Caudate nucleus (tissue), 63 donors: ENCODE measurements at places on chromosomes 12 and 14.

DNA sequence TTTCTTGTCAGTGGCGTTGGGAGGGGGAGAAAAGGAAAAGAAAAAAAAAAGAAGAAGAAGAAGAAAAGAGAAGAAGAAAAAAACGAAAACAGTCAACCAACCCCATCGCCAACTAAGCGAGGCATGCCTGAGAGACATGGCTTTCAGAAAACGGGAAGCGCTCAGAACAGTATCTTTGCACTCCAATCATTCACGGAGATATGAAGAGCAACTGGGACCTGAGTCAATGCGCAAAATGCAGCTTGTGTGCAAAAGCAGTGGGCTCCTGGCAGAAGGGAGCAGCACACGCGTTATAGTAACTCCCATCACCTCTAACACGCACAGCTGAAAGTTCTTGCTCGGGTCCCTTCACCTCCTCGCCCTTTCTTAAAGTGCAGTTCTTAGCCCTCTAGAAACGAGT lies 1.9 kb downstream of the ASCL1 start:
- no peak for DNase-seq

DNA sequence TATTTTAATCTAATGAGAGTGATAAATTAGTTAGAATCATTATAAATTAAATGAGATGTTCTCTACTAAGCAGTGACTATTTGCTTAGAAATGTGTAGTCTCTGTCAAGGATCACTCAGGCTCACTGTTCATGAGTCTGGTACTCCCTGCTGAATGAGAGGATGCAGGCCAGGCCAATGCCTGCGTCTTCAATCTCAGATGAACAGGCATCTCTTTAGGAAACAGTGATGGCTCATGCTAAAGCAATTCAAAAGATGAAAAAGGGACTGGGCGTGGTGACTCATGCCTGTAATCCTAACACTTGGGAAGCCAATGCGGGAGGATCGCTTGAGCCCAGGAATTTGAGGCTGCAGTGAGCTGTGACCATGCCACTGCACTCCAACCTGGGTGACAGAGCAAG lies 106.8 kb downstream of the ZFC3H1 start:
- DNase-seq = no peak

DNA sequence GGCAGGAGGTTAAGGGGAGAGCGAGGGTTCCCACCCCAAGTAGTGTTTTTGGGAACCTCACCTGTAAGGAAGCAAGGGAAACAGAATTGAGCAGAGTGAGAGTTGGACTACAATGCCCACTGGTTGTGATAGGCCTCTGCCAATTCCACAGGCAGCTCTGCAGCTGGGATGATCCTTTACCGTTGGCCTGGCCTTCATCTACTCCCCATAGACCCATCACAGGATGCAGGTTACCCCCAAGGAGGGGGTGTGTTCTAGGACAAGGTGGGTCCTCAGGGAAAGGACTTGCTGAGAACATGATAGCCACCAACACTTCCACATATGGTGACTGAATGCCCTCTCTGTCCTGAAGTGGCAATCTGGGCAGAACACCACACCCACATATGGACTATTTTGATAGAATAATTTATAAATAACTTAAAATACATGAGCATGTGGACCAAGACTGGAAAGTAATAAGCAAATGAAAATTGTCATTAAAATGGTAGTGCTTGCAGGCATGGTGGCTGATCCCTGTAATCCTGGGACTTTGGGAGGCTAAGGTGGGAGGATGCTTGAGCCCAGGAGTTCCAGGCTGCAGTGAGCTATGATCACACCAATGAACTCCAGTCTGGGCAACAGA lies 8.4 kb downstream of the PHLDA1 start:
- DNase-seq = no peak

DNA sequence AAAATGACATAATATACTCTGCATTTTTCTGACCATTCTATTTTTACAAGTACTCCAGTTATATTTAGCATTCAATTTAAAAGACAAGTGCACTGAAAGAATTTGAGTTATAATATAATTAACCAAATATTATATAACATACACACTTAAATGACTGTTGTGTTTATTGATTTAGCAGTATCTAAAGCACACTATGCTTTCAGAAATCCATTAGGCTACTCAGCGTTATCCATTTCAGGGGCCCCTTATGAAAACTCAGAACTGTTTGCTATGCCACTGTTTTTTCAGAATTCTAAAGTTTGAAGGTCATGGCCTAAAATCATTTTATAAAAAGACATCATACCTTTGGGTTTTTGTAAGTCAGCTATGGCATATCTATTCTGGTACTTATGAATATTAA lies 57.1 kb downstream of the HECTD4 start:
- no peak for DNase-seq

DNA sequence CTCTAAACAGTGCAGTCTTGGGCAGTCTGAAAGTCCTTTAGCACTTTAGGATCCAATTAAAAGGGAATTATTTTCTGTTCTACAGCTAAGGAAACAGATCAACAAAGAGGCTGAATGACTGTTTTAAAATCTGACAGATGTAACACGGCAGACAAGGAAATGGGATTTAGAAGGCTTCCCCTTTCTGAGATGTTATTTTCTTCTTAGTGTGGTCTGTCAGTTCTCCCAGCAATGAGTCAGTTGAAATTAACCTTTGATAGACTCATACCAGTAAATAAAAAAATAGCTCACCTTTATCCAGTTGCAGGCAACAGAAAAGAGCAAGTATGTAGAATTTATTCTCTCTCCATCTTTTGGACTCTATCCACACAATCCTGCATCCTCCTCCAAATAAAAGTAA lies 98.1 kb downstream of the NEDD1 start:
- DNase-seq = no peak

DNA sequence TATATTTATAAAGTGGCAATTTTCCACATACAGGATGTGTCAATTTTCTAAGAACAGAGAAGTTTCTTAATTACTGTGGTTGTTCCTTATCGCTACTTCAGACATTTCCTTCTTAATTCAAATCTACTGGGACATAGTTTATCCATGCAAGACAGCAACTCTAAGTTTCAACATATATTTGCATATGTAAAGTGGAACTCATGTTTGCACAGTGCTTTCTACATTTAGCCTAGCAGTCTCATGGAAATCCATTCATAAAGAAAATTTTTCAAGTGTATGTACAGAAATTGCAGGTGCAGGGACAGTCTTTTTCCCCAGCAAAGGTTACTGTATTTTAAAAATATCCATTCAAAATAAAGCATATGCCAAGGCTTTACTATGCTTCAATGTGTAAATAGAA lies 956.7 kb upstream of the SEL1L start:
- DNase-seq = no peak

DNA sequence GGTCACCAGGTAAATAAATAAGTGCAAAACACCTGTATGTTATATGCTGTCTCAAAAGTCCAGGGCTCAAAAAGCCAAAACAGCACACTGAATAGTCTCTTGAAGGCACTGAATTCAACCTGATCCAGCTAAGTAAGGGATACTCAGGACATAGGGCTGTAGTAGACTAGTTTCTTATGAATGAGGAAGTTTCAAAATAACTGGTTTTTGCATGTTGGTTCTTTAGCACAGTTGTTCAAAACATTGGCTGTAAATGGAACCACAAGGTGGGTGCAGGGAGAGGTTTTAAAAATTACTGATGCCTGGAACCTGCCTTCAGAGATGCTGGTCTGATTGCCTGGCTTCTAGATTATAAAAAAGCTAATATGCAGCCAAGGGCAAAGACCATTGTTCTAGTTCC lies 34.1 kb downstream of the NDUFA12 start:
- DNase-seq = no peak

GRCh38 chr12:91111366-91112325 lies at the start of gene LUM:
Gene LUM (minus strand): TSS chr12:91111494. CDS start chr12:91108979, 2,515 bp downstream.
- DNase-seq = no peak

- no peak for DNase-seq
These were observed 128.6 kb downstream of the PPM1H start for GRCh38 chr12:62806244-62806836.

DNA sequence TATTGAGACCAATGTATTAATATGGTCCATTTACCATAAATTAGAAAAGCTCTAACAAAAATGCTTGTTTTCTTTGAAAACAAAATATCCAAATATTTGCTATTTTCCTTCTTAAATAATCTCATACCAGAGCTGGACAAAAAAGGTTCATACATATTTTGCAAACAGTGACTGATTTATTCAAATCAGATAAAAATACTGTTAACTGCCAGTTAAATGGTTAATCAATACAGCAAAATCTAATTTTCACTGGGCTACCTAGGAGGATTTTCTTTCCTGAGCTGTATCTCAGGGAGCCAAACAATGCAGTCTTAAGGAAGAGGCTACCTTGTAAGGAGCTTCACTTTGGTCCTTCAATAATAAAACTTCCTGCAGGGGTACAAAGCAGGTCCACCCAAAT lies 2.0 kb downstream of the FERMT2 start:
- no peak for DNase-seq

GRCh38 chr12:1474574-1475153 lies 119.7 kb downstream of the FBXL14 start:
- DNase-seq = no peak

GRCh38 chr14:55160989-55161388 lies 30.4 kb downstream of the DLGAP5 start:
- no peak for DNase-seq

DNA sequence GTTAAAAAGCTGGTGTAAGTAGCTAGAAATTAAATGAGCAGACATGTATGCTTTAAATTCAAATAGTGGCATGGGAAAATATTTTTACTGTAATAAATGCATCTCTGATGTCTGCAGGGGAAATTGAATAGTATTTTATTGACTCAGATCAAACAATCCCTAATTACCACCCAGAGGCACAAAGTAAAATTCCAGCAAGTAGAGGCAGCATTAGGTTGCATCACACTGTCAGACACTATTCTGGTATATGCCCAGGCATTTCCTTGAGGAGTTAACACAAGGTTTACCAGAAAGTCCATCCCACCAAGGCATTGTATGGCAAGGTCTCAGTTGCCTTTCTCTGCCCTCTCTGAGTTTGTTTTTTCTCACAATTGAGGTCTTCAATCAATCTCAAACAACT lies 201.6 kb upstream of the KITLG start:
- no peak for DNase-seq
